ENCODE measurements at places on chromosomes 5 and 9.

DNA sequence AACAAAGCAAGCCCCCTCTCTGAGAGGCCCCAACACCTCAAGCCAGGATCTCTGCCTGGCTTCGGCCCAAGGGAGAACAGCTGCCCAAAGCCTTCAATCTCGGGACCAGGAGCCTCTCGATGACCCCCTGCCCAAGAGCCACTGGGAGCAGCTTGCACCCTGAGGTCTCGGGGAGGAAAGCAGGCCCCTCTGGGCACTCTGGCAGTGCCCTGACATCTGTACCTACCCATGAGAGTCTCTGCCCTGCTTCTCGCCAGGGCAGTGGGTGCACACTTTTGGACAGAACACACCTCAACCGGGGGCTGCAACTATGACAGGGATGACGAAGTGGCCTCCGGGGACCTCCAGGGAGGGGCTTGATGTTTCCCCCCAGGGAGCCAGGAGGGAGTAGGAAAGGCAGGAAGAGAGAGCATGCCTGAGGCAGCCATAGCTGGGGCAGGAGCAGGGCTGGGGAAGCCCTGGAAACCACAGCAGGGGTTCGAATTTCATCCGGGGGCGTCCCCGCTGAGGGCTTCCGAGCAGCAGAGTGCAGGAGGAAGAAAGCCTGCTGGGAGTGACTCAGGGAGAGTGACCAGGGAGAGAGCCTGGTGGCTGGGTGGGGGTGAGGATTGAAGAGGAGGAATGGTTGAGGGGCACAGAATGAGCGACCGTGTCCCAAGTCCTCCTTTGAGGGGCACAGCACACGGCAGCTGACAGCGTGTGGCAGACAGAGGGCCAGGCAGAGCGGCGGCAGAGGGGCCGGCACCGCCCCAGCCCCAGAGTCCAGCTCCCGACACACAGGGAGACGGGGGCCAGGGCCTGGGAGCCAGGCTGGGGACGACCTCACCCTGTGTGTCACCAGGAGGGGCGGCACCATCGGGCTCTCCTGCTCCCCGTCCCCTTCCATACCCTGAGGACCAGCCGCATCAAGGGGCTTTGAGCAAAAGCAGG lies 1.8 kb downstream of the LPCAT1 start:
- DNase-seq, result peak; percentile 27

GRCh38 chr9:17476401-17476800 lies 102.5 kb upstream of the SH3GL2 start:
- DNase-seq, result no peak

GRCh38 chr9:26637101-26637500 lies 255.5 kb downstream of the CAAP1 start:
- DNase-seq, result no peak

- no peak for DNase-seq
Observed at GRCh38 chr5:172177176-172177575, 10.8 kb downstream of the STK10 start.

GRCh38 chr5:75049456-75050351 lies 2.7 kb downstream of the GCNT4 start:
- DNase-seq, result peak; percentile 68

GRCh38 chr9:96875461-96876142 lies 21.3 kb upstream of the ZNF782 start:
- DNase-seq, result peak; percentile 55

DNA sequence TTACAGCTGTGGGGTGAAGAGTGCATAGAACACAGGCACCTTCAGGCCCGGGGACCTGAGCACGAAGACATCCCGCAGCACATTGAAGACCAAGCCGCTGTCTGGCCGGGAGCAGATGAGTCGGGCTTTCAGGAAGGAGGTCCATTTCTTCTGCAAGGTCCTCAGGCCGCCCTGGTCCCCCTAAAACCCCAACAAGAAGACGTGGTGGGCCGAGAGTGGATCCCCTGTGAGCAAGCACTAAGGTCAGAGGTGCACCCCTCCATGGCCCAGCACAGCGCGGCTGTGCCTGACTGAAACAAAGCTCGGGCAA lies 70.5 kb downstream of the SECISBP2 start:
- DNase-seq, result no peak

DNA sequence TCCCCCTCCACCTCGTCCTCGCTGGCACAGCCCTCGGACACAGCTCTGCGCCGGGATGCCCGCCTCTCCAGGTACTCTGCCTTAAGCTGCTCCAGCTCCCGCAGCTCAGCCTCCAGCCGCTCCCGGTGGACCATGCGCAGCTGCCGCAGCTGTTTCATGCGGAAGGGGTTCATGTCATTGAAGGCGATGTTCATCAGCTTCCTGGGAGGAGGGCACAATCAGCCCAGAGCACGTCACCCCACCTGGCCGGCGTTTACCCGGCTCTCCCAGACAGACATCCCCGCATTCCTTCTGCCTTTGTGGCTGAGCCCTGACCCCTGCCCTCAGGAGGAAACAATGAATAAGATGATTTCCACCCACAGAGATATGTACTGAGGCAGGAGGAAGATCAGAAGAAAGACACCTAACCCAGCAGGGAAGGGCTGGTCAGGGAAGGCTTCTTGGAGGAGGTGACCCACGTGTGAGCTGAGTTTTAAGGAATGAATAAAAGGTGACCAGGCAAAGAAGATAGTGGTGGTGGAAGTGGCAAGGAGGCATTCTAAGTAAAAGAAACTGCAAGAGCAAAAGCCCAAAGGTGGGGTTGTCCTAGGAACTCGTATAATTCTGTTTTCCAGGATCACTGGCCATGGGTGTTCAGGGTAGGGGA lies 7.1 kb upstream of the CORO2A start:
- no peak for DNase-seq

Data from activated T-cell treated with anti-CD3 and anti-CD28 coated beads, Interleukin-2, amount 50 U/mL, for 24 hours (primary cell).